ENCODE measurements at places on chromosomes 12 and 14. TPM values are rescaled to one million over a fixed set of nuclear protein-coding genes. Genes with fewer than 3 reads are reported as not detected.

GRCh38 chr14:91606851-91607250 is 96.7 kb upstream of the PPP4R3A start:
- DNase-seq: no peak

DNA sequence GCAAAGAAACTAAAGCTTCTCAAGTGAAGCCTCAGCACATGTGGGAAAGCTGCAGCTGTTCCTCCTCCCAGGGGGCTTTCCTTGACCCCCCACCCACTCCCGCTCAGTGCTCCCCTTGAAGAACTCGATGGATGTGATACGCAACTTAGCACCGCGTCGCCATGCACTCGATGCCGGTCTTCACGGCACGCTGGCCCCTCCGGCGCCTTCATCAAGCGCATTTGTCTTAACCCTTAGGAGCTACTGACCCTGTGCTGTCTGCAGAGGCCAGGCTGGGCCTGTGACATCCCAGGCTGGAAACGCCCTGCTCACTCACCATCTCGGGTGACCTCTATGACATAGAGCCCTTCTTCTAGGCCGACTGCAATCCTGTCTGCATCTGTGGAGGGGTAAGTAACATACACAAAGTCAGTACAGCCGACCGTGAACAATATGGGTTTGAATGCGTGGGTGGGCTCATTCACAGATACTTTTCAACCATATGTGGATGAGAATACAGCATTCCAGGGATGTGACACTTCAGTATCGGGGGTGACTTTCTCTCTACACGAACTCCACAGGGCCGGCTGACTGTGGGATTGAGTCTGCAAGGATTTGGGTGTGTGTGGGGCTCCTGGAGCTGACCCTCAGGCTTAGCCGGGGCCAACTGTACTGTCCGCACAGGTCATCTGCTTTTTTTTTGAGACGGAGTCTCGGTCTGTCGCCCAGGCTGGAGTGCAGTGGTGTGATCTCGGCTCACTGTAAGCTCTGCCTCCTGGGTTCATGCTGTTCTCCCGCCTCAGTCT is 23.1 kb downstream of the AMN start:
- no peak for DNase-seq

DNA sequence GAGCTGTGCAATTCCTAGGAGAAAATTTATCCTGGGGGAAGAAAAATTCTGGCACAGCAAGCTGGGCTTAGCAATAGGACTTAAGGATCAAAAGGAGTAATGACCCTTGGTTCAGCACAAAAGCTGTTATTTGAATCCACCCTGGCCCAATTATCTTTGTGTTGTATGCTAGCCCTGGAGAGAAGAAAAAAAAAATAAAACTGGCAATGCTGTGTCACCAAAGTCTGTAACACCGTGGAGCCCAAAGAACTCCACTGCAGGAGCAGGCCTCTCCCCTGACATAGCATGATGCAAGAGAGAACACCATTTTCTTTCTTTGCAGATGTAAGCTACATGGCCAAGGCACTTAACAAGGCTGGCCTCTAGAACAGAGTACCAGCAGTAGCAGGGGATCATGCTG is 63.0 kb upstream of the ARHGAP5 start:
- DNase-seq: no peak

The PPP1R1A gene
- not detected for total RNA-seq

The SSPN gene
- total RNA-seq: 7.3 TPM

The OTX2 gene
- total RNA-seq: 2.5 TPM
